ENCODE measurements at places on chromosomes 13 and 19.

GRCh38 chr13:26228096-26228495, 6.0 kb upstream of the RNF6 start:
- no peak for DNase-seq

- DNase-seq, result no peak
Observed at GRCh38 chr19:40580619-40581018, 3.9 kb downstream of the SHKBP1 start.

GRCh38 chr19:31591258-31591657, 242.0 kb upstream of the TSHZ3 start:
- DNase-seq, result no peak

DNA sequence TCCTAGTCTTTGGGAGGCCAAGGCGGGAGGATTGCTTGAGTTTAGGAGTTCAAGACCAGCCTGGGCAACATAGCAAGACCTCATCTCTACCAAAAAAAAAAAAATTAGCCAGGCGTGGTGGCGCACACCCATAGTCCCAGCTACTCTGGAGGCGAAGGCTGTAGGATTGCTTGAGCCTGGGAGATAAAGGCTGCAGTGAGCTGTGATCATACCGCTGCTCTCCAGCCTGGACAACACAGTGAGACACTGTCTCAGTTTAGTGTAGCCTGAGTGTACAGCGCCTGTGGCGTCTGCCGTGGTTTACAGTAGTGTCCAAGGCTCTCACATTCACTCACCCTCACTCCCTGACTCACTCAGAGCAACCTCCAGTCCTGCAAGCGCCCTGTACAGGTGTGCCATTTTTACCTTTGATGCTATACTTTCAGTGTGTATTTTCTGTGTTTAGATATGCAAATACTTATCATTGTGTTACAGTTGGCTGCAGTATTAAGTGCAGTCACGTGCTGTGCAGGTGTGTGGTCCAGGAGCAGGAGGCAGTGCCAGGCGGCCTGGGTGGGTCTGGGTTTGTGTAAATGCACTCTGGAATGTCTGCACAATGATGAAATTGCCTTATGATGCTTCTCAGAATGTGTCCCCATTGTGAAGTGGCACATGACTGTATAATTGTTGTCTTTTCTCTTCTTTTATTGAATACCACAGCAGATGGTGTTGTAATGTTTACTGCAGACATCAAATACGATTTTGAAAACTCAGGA, 36.1 kb upstream of the DCUN1D2 start:
- DNase-seq, result peak; percentile 31

GRCh38 chr13:113406321-113407102, 42.6 kb upstream of the GRTP1 start:
- DNase-seq, result no peak

- DNase-seq, result no peak
Observed at GRCh38 chr19:2089727-2090053, 6.4 kb downstream of the MOB3A start.

DNA sequence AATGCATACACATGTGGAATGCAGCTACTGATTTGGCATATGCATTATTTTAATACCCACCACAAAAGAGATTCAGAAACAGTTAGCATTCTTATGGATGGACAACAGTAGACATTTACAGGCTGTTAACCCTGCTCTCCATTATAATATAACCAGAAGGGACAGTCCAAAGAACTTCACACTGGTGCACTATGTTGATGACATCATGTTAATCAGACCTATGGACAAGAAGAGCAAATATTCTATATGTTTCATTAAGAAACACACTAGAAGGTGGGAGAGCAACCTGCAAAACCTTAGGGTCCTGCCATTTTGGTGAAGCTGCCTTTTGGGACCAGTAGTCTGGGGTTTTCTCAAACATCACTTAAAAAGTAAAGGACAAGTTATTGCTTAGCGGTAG, 701.3 kb downstream of the UQCRFS1 start:
- DNase-seq, result no peak

- DNase-seq, result no peak
Observed at GRCh38 chr19:6716610-6716970, 3.9 kb downstream of the C3 start.

DNA sequence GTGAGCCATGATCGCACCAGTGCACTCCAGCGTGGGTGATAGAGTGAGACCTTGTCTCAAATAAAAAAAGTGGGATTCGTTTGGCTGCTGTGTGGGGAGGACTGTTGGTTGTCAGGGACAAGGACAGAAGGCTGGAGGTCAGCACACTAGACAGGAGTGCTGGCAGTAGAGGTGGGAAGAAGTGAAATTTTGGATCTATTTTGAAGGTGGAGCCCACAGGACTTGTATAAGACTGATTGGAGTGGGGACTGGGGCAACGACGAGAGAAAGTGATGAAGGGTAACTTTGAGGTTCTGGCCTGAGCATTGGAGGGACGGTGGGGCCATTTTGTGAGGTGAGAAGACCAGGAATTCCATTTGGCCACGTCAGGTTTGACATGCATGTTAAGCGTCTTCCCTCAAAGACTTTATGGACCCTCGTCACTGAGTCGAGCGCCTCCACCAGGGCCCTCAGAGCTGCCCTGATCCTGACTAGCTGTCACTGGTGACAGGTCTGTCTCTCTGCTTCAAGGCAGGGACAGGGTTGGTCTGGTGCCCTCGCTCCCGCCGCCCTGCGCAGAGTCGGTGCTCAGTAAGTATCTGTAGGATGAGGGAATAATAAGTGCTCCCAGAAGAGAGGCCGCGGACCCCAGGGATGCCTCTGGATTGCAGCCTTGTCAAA, 673 bp downstream of the CTU1 start:
- no peak for DNase-seq

DNA sequence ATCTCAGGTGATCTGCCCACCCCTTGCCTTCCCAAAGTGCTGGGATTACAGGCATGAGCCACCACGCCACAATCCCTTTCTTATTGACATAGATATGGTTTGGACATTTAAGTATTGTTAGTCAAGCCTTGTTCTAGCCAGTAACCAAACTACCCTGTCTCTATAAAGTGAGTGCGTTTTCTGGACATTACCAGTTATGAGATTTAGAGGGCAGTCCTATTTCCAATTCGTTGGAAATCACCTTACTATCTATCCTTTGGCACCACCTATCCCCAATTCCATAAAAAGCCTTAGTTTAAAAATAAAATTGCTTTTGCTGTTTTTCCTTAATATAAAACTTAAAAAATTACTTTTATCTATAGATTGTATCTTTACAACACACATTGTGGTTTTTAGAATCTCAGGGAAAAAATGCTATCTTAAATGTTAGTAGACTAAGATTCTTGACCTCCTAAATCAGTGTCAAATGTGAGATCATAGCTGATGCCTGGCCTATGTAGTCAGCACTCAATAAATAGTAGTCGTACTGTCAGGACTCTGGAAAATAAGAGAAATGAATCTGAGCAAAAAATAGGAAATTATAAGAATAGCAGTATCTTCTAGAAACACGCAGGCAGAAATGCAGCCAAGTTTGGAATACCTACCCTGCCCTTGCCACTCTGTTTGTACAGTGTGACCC, 57.0 kb downstream of the NUFIP1 start:
- no peak for DNase-seq

GRCh38 chr13:64556376-64556775, 2673.8 kb downstream of the PCDH9 start:
- DNase-seq, result no peak

GRCh38 chr19:397321-397720, 11.6 kb downstream of the C2CD4C start:
- no peak for DNase-seq

- DNase-seq, result no peak
Observed at GRCh38 chr13:66314911-66315310, 915.2 kb downstream of the PCDH9 start.

DNA sequence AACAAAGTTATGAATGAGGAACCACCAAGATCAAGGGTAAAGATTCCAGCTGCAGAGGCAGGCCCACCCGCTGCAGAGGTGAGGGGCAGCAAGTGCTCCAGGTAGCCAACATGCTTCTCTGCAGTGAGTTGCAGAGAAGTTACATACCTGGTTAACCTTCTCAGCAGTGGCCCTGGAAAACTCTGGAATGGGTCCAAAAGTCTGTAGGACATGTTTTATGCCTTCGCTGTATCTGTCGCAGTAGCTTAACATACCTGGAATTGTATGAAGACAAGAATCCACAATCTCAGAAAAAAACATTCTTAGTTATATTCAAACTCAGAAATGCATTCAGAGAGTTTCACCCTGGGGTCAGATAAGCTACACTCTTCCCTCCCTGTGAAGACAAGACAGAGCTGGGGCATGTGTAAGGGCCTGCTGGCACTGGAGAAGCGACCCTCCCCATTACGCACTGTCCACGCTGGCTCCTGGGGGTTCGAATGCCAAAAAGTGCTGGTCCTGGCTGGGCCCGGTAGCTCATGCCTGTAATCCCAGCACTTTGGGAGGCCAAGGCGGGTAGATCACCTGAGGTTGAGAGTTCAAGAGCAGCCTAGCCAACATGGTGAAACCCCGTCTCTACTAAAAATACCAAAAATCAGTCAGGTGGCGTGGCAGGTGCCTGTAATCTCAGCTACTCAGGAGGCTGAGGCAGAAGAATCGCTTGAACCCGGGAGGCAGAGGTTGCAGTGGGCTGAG, 121.0 kb downstream of the CRYL1 start:
- DNase-seq, result no peak

DNA sequence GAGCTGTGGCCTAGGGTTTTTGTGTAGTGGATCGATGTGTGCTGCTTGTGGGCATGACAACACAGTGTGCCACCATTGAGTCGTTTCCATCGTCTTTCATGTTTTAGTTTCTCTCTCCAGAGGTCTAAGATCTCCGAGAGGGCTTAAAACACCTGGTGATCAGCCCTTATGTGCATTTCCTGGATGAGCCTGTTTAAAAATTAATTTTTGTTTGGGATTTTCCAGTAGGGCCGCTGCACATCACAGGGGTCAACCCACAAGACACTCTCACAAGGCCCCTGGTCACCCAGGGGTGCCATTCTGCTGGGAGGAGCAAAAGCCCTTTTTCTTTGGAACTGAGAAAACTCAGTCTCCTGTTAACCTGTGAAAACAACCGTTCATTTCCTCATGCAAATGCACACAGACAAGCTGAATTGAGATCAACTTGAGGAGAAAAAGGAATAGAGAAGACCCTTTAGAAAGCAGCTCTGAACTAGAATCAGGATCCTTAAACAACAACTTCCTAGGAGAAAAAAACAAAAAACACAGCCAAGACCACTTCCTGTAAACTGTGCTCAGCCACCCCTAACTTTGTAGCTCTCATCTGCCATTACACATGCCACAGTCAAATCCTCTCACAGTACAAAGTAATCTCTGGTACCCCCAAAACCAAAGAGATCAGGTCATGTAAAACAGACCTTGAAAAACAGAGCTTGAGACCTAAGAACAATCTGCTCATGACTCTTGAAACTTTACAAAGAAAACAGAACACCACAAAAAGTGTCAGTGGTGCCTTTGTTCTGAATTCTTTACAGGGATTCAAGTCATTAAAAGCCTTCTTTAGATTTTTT, 8.3 kb upstream of the MTRF1 start:
- DNase-seq, result no peak

DNA sequence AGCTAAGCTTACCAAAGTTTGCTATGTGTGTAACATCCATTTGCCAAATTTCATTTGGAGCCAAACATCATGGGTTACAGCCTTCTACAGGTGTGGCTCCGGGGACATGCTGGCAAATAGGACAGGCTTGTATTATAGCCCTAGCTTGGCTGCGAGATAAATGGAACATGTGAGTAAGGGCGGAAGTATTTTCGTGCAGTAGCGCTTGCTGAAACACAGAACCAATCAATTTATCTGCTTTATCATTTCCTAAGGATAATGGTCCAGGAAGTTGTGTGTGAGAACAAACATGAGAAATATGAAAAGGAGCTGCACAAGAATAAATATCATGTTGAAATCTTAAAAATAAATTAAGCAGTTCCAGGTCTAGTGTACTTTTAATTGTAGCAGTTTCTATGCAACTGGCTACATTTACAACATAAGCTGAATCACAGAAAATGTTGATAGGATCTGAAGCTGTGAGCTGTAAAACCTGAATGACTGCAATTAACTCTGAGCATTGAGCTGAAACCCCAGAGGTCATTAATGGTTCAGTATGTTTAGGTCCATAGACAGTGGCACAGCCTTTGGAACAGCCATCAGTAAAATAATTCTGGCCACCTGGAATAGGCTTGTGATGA, 22.2 kb upstream of the ZNF100 start:
- DNase-seq, result no peak

GRCh38 chr19:12847159-12848139, 9.1 kb downstream of the MAST1 start:
- peak; percentile 9 for DNase-seq

- DNase-seq, result no peak
Observed at GRCh38 chr13:80203496-80203895, 137.4 kb downstream of the SPRY2 start.

- DNase-seq, result no peak
Observed at GRCh38 chr13:95713651-95714050, 36.7 kb downstream of the DNAJC3 start.

DNA sequence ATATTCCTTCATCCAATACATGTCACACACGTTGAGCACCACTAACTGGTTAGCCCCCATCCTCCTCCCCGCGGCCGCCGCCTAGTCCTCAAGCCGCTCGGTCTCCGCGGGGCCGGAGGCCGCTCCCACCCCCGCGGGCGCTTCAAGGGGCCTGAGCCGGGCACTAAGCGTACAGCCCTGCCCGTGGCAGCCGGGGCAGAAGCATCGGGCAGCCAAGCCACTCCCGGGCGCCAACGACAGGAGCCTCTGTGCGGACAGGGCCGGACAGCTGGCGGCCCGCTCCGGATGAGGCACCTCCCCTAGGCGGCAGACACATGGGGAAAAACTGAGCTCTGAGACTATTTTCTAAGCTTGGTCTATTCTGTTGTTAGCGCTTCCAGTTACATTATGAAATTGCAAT, 2.8 kb upstream of the ZNF543 start:
- DNase-seq, result no peak

GRCh38 chr13:89205856-89206520, 1534.8 kb downstream of the SLITRK5 start:
- no peak for DNase-seq

DNA sequence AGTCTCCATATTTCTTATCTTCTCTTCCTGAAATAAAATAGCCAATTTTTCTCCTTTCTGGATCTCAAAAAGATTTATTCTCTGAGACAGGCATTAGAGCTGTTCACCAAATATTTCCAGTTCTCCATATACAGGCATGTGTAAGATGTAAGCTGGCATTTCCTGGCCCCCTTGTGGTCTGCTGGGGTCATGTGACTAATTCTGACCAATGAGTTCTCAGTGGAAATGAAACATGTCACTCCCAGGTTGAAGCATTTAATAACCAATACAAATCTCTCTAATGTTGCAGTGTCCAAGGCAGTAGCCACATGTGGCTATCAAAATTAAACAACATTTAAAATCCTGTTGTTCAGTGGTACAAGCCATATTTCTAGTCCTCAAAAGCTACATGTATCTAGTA, 14.8 kb upstream of the CACNA1A start:
- DNase-seq, result no peak

GRCh38 chr13:25659091-25659795, 287.5 kb downstream of the ATP8A2 start:
- DNase-seq, result no peak

GRCh38 chr13:48275507-48275906, 28.0 kb upstream of the RB1 start:
- no peak for DNase-seq

GRCh38 chr19:45786533-45786894, 4.2 kb upstream of the DMPK start:
- no peak for DNase-seq

- no peak for DNase-seq
Observed at GRCh38 chr19:28313633-28314032, 899.3 kb downstream of the UQCRFS1 start.

Measured in GF-D8 (cell line).